GDM1 (cell line): ENCODE measurements at places on chromosomes 5 and 9.

DNA sequence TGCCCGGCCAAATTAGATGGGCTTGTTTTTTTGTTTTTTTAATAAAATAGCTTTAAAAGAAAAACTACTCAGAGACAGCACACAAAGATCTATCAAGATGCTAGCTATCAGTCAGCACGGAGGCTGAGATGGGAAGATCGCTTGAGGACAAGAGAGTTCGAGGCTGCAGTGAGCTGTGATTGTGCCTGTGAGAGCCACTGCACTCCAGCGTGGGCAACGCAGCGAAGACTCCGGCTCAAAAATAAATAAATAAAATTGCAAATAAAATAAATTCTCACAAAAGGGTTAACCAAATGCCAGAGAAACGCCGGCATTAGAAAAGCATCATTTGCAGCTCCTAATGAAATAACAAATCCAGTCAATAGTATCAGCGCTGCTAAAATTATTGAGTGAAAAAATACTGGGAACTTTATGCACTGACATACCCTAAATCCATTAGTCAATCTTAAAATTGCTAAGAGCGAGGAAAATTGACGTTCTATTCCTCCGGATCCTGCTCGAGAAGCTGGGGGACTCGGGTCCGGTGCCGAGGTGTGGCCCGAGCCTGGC is 681 bp downstream of the CPLANE1 start:
- DNase-seq: no peak

DNA sequence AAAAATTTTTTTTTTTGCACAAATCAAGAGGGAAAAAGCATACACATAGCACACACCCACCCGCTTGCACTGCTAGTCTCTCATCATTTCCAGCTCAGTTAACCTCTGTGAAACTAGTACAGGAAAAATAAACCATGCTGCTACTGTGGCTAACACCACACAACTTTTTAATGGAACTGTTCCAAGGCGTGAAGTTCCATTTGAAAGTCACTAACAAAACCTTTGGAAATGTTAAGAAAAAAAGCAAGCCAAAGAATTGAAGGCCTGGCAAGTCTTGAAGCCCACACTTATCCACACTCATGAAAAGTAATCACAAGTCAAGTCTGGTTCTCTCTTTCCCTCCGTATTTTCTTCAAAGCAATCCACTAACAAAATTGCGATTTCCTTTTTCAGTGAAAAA is 116.3 kb downstream of the FANCC start:
- DNase-seq: no peak

- DNase-seq: no peak
Observed at GRCh38 chr5:107456281-107456715, 214.4 kb downstream of the EFNA5 start.

GRCh38 chr9:92384375-92384774 is 20.0 kb downstream of the OGN start:
- DNase-seq: no peak

- no peak for DNase-seq
Observed at GRCh38 chr5:468401-468800, 25.4 kb downstream of the EXOC3 start.

DNA sequence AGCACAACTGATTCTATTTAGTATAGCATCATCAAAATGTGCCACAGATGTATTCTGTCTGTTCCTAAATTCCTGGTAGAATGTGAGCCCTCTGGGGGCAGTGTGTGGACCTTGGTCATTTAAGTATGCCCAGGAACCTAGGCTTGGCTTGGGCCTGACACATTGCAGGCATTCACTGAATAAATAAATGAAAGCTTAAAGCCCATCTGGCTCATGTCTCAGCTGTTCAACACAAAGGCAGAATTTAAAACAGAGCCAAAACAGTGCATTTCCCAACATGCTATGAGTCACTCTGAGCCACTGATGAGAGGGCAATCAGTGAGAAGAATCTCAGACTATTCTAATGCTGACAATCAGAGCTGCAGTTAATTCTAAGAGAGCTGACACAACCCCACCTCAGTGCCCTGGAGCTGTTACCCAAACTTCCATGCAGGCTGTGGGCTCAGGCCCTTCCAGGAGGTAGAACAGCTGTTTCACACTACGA is 8.1 kb downstream of the FAM193B start:
- no peak for DNase-seq

DNA sequence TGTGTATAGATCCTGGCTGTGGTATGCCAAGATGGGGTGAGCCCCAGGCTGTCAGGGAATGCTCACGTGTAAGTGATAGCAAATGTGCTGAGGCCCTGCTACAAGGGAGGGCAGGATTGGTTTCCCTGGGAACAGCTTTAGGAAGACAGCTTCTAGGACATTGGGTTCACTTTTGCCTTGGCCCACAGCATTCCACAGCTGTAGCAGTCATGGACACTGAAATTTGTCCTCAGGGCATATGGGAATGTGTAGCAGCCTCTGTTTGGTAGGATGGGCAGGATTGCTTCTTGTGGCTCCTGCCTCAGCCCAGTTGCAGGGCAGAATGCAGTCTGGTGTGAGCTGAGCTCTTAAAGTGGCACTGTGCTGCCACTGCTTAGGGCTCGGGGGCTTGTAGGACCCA is 1061.7 kb upstream of the WWC1 start:
- no peak for DNase-seq

GRCh38 chr5:158159621-158160020 is 300.7 kb upstream of the CLINT1 start:
- no peak for DNase-seq
